ENCODE measurements at places on chromosomes 12 and 14.

GRCh38 chr12:32334371-32334777 is 65.0 kb upstream of the FGD4 start:
- no peak for DNase-seq

DNA sequence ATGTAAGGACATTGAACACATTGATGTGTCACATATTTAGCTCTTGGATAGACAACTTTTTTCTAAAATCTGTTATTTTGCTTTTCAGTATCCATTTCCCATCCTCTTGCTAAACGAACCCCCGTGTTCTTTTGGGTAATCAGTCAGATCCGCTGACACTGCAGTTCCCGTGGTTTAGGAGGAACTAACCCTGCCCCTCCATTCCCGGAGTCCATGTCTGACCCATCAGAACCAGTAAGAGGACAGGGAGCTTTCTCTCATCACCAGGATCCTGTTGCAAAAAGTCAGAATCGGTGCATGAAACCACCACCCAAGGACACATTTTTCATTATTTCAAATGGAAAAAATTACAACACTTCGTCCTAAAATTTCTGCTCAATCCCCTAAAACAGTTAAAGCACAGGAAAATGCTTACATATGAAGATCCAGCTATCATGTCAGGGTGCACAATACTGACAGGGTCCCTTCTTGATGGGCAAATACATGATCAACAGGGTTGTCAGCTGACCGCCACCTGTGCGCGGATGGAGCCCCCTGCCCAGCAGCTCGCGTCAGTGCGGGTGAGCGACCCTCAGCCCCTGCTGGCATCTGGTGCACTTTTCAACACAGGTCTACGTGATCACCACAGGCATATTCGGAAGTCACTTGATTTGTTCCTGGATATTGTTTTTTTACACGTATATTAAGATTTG is 276.8 kb downstream of the ADGRD1 start:
- no peak for DNase-seq

DNA sequence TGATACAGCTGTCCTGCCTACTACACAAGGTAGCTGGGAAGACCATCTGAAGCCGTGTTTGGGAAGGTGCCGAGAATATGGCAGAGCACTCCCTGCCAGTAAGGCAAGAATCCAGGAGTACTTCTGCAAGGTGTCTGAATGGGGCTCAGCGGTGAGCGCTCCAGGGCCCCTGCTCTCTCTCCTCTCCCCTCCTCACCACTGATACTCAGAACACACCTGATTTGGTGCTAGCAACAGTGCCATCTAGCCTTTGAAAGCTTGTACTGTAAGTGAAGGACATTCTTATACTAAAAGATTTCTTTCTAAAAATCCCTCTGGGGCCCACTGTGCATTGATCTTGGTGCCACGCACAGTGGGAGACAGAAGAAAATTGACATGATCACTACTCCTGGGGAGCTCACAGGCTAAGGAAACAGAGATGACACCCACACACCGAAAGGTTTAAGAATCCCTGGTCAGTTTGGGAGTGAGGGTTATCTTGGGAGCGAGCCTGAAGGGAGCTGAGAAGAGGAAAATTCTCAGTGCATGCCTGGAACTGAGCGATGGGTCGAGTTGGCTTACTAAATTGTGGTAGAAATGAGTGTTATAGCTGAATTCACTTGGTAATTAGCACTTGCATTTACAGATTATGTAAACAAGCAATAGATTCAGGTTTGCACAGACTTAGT is 216.9 kb downstream of the NTF3 start:
- no peak for DNase-seq

DNA sequence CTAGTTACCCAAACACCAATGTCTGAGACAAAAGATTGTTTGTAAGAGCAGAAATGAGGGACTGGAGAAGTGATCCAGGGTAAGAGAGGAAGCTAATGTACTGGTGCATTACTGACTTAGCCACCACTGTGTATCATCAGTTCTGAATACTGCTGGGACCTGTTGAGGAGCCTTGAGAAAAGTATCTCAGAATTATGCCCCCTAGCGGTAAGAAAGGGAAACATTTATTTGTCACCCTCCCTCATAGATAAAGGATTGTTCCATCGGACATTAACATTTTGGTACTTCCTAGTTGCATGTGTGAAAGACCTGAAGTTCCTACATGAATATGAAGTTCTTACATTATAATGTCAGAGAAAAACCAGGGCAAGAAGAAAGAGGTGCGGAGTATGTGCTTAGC is 612.5 kb downstream of the FSCB start:
- DNase-seq: no peak

DNA sequence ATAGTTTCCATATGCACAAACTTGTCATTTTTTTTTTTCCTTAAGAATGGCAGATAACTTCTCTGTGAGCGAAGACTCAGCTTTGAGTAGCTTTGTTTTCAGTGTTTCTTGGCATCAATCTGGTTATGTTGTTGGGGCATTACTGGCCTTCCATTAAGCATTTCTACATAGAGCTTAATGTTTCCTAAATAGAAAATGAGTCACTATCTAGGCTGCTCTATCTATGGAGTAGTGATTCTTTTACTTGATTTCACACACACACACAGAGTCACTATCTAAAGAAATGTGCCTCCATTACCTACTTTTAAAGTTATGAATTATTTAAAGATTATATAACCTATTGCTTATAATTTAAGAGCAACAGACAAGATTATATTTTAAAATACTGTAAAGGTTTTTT is 53.9 kb downstream of the TMEM260 start:
- DNase-seq: no peak

DNA sequence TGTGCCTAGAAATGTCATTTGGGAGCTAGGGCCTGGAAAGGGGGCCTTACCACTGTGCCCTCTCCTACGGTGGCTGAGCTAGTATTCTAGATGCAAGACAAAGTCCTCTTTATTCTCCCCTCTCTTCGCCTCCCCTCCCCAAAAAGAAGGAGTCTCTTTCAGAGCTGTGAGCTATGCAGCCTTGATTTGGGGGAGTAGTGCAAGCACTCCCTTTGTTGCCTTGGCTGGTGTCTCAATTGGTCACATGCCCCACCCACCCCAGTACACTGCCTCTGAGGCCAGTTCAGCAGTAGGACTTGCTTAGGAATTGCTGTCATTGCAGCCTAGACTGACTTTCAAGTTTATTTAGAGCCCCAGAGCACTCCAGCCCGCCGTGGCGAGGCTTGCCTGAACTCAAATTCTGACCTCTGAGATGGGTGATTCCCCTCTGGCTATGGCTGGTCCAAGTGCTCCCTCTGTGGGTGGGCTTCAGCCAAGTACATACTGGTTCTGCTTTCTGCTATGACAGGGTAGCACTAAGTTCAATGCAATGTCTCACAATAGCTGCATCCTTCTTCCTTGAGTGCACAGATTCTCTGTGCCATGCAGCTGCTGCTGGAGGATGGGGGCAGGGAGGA is 37.0 kb upstream of the FBXO33 start:
- no peak for DNase-seq

- DNase-seq: no peak
Observed at GRCh38 chr14:33938131-33938949, 12.5 kb downstream of the EGLN3 start.

GRCh38 chr12:6699989-6700645 is 498 bp downstream of the PIANP start:
- no peak for DNase-seq

- DNase-seq: no peak
Observed at GRCh38 chr14:77353469-77354141, 23.3 kb downstream of the TMED8 start.

DNA sequence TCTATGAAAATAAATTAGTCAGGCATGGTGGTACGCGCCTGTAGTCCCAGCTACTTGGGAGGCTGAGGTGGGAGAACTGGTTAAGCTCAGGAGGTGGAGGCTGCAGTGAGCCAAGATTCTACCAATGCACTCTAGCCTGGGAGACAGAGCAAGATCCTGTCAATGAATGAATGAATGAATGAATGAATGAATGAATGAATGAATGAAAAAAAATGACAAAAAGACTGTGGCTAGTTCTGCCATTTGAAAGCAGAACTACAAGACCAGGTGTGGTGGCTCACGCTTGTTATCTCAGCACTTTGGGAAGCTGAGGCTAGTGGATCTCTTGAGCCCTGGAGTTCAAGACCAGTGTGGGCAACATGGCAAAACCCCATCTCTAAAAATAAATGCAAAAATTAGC is 32.2 kb upstream of the NPFF start:
- no peak for DNase-seq

- DNase-seq: no peak
Observed at GRCh38 chr12:103373088-103373523, 122.7 kb downstream of the C12orf42 start.

- DNase-seq: no peak
Observed at GRCh38 chr12:53844994-53845844, 93.4 kb upstream of the HOXC13 start.

- no peak for DNase-seq
Observed at GRCh38 chr14:81418057-81418790, 18.1 kb upstream of the STON2 start.

DNA sequence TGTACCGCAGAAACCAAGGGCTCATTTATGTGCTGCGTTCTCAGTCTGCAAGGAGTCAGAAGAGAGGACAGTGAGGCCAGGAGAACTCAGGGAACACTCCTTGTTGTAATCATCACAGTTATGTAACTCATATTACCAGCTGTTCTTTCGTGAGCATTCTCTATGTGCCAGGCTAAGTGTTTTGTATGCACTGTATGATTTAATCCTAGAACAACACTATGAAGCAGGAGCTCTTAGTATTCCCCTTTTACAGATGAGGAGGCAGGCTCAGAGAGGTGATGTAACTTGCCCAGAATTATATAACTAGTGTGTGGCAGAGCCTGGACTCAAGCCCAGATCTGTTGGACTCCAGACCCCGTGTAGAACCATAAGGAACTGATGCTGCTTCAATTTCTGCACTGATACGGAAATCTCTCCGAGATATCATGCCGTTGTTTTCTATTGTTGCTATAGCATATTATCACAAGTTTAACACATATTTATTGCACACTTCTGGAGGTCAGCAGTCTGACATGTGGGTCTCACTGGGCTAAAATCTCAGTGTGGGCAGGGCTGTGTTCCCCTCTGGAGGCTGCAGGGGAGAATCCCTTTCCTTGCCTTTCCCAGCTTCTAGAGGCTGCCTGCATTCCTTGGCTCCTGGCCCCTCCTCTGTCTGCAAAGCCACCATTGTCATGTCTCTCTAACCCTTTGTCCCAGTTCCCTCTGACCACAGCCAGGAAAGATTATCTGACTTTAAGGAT is 16.3 kb upstream of the CD9 start:
- no peak for DNase-seq

DNA sequence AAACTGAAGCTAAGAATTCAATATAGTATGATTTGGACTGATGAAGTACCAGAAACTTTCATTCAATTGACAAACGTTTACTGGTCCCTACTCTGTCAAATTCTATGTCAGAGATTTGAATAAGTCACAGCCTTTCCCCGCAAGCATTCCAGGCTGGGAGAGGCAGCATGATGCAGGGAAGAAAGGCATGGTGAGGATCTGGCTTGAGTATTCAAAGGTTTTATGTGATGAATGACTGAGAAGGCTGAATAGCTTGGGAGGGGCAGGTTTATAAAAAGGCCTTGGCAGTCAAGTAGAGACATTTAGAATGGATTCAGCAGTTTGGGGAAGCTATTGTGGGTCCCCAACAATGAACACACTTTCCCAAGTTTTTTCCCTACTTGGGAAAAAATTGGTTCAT is 431.8 kb downstream of the DPF3 start:
- DNase-seq: no peak

DNA sequence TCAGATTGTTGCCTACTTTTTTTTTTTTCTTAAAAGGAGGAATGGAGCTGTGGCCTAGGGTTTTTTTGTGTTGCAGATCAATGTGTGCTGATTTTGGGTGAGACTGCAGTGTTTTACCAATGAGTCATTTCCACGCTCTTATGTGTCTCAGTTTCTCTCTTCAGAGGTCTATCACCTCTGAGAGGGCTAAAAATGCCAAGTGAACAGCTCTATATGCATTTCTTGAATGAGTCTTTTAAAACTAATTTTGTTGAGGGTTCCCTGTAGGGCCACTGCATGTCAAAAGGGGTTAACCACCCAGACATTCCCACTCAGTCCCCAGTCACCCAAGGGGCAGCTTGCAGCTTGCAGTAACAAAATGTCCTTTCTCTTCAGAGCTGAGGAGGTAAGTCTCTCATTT is 24.3 kb upstream of the GLIPR1L2 start:
- DNase-seq: no peak

- no peak for DNase-seq
Observed at GRCh38 chr12:39062266-39062996, 157.0 kb upstream of the CPNE8 start.

- DNase-seq: no peak
Observed at GRCh38 chr12:112243255-112244110, 118.1 kb downstream of the TRAFD1 start.

GRCh38 chr12:8996682-8997405 is 7.5 kb downstream of the KLRG1 start:
- DNase-seq: no peak

DNA sequence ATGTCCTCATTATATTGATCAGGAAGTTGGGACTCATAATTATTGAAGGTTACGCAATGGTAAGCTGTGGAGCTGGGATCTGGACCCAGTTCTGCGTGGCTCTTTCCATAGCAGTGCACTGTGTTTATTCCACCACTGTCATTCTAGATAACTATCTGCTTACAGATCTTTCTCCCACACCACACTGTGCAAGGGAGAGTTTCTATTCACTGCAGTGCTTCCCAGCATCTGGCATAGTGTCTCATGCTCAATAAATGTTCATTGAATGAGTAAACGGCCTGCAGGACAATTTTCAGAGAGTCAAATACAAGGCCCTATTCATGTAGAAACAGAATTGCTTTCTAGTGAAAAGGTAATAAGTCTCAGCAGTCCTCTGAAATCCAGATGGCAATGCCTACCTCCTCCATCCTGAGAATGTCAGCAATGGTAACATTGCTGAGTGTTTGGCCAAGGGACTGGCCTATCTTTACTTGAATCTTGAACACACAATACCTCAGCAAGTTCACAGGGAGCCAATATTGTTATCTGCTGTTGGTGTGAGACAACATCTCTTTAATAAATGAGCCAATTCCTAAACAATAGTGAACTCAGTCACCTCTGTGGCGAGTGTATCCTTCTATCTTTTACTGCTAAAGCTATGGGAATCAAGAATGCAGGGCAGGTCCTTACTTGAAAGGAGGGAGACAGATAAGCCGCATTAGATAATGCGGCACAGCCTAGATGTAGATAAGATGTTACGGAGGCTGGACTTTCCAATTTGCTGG is 332.4 kb upstream of the PRICKLE1 start:
- no peak for DNase-seq

- no peak for DNase-seq
Observed at GRCh38 chr12:65411171-65411570, 132.7 kb downstream of the MSRB3 start.

GRCh38 chr12:25101092-25101445 is 93.9 kb downstream of the DNAI7 start:
- DNase-seq: no peak

GRCh38 chr12:24562771-24563431 is 386.0 kb downstream of the BCAT1 start:
- DNase-seq: no peak

GRCh38 chr12:64042911-64043310 is 179.2 kb downstream of the KICS2 start:
- peak; percentile 91 for DNase-seq
